ENCODE measurements at places on chromosomes 7 and 10.

DNA sequence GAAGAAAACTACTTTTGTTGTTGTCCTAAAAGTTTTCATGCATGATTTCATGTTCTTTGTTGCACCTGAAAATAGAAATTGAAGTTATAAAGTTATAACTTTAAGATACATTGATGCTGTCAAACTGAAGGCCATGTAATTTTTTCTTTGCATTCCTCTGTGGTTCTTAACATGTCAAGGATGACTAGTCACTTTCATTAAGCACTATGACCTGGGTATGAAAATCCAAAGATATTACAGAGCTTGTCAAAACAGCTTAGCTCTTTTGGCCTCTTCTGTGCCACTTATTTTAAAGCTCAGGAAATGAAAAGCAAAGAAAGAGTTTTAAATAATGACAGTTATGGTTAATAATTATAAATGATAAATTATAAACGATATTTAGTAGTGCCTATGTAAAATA, 241.6 kb upstream of the CACNA2D1 start:
- DNase-seq: no peak

DNA sequence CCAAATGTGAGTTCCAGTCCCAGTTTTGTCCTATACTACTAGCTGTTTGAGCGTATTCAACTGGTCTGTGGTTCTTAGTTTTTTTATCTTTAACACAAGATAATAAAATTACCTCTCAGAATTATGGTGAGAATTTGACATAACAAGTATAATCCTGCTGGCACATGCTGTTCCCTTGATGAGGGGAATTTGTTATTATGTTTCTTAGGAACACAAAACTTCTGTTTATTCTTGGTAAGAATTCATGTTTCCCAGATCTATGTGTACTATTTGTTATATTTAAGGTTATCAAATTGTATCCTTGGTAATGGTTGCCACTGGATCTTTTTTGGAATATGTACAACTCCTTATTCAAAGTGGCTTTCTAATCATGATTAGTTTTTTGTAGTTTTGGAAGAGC, 335.6 kb downstream of the ADK start:
- DNase-seq: no peak

GRCh38 chr10:12238821-12239220, 42.8 kb downstream of the CDC123 start:
- no peak for DNase-seq

- no peak for DNase-seq
Measured at GRCh38 chr7:92851732-92852131, 15.4 kb upstream of the CDK6 start.

- DNase-seq: no peak
Measured at GRCh38 chr7:157972914-157973313, 614.7 kb downstream of the PTPRN2 start.

- no peak for DNase-seq
Measured at GRCh38 chr7:7309203-7309602, 126.9 kb downstream of the C1GALT1 start.

DNA sequence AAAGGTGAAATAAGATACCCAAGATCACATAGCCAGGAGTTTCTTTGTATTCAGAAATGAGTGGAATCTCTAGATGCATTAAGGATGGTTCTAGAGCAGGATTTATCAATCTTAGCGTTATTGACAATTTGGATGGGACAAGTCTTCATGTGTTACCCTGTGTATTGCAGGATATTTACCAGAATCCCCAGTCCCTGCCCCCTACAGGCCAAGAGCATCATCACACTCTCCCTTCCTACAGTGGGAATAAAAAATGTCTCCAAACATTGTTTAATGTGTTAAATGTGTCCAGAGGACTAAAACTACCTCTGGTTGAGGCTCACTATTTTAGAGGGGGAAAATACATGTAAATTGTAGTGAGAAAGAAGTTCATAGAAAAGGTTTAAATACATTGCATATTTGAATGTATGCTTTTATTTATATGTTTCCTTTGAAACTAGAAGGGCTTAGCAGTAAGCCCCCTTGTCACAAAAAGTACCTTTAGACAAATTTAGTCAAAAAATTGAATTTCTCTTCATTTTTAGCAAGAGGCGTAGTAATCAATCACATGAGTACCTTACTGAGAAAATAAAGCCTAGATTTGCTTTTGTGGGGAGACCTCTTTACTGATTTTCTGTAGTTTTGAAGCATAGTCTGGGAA, 141.2 kb downstream of the MLLT10 start:
- DNase-seq: peak; percentile 72

DNA sequence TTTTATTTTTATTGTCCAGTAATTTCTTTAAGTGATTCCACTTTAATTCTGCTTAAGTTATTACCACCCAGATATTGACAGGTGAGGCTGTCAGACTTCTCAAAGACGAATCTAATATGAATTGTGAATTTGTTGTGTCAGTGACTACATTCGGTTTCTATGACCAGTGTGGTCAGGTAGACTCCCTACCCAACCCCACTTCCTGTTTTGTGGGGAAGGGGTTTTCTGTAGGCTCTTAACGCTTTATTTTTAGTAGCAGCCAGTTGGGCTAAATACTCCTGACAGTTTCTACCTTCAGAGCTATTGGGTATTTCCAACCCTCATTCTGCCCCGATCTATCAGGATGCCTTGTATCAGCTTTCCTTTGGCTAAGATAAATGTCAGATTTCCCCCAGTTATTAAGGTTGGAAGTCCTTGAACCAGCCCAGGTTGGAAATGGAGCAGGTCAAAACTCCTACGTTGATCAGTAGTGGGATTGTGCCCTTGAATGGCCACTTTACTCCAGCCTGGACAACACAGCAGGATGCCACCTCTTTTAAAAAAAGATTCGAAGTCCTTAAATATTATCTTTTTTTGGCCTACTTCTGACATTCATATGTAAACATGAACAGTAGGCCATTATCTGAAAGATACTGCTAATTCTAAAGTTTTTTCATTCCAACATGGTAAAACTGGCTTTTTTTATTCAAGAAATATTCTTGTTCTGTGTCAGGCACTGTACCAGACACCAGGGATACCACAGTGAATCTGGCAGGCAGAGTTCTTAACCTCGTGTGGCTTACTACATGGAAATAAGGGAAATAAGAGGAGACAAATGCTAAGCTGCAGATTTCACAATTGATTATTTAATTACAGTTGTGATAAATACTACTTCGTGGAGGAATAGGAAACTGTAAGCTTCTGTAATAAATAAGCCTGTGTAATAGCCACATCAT, 133.3 kb upstream of the SAMD8 start:
- no peak for DNase-seq

GRCh38 chr7:47474211-47474936, 107.5 kb downstream of the TNS3 start:
- DNase-seq: no peak

DNA sequence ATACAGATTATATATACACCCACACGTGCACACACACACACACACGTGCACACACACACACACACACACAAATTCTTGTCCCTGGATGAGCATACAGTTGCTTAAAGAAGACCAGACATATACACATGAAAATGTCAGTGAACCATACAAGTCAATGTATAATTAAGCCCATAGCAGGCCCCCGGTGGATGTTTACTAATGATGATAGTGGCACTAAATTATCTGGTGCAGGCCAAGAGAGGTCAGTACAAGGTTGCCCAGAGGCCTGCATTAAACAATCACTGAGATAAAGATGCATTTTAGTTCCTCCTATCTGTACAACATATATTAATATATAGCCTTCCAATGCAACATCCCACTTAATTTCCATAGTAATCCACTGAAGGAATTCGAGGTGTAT, 860.5 kb downstream of the LRMDA start:
- no peak for DNase-seq

DNA sequence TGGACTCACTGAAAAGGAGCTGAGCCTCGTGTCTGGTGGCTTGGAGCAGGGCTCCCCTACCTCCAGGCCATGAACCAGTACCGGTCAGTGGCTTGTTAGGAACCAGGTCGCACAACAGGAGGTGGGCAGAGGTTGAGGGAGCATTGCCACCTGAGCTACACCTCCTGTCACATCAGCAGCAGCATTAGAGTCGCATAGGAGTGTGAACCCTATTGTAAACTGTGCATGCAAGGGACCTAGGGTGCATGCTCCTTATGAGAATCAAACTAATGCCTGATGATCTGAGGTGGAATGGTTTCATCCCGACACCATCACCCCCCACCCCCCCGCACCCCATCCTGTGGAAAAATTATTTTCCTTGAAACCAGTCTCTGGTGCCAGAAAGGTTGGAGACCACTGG, 50.4 kb downstream of the TSPAN15 start:
- no peak for DNase-seq

GRCh38 chr7:139061416-139061815, 25.6 kb upstream of the ZC3HAV1L start:
- no peak for DNase-seq

DNA sequence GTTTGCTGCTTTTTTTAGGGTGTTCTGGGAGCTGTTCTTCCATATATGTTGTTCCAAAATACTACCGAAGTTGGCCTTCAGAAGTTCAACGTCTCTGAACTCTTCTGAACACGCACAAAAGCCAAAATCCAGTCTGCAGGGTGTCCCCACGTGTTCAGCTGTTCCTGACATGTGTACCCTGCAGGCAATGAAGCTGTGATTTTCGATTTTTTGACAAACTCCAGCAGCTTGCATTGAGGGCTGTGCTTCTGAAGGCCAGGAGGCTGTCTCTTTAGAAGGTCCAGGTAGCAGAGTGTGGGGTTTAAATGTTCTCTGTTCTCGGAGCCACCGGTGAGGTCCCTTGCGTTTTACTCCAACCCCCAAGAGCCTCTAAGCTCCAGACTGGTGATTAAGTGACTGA, 145.0 kb downstream of the PRPF18 start:
- no peak for DNase-seq

GRCh38 chr10:108365541-108365940, 1201.0 kb upstream of the SORCS1 start:
- no peak for DNase-seq

DNA sequence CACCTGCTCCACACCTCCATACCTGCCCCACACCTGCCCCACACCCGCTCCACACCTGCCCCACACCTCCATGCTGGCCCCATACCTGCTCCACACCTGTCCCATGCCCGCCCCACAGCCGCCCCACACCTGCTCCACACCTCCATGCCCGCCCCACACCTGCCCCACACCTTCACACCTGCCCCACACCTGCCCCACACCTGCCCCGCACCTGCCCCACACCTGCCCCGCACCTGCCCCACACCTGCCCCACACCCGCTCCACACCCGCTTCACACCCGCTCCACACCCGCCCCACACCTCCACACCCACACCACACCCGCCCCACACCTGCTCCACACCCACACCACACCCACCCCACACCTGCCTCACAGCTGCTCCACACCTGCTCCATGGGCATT, 53.0 kb downstream of the PARP12 start:
- DNase-seq: no peak

DNA sequence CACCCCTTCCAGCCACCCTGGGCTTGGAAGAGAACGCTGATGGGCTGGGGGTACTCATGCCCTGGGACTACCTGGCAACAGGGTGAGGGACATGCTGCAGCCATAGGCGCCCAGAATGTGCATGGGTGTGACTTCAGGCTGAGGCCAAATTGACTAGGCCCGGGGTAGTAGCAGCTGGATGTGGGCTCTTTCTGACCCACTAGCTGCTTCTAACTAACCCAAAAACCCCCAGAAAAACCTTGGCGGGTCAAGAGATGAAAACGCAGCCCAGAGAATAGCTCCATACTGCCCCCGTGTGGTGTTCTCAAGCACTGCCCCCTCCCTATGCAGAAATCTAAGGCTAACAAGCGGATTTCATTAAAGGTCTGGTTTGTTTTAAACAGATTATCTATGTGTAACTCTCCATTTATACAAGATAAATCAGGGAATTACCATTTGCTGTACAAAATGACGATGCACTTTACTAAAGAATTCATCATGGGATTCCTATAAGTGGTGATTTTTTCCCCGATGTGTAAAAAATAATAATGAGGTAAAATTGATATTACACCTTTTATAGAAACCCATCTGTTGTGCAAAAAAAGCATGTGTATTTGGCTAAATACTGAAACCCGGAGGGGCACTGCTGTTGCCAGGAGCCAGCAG, 4.2 kb downstream of the SMARCD3 start:
- DNase-seq: peak; percentile 86

- no peak for DNase-seq
Measured at GRCh38 chr7:116776610-116777289, 85.6 kb upstream of the CAPZA2 start.

DNA sequence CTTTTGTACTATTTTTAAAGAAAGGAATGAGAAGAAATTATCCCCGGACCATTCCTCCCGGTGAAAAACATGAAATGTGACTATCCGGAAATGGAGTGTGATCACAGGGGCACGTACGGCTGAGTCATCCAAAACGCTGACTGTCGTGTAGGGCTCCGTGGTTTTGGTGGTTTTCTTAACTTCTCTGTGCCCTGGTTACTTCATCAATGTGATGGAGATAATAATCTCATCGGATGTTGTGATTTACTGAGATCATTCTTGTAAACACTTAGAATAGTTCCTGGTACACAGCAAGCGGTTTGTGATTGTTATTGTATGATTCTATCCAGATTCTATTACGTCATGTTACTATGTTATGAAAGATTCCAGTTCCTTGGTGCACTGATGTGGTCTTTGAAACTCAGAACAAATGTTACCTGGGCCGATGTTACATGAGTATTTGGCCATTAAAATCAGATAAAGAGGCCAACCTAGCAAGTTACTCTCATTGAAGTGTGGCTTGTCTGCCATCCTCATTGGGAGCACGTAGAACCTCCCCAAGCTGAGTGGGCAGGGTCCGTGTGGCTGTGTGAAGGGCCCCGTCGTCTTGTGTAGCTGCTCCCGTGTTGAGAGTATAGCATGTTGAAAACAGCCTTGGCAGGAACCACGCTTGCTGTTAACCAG, 99.5 kb downstream of the CAMK1D start:
- peak; percentile 88 for DNase-seq

GRCh38 chr10:7942316-7942715, 112.2 kb upstream of the GATA3 start:
- no peak for DNase-seq

GRCh38 chr7:1715671-1716074, 45.6 kb downstream of the ELFN1 start:
- DNase-seq: no peak

- DNase-seq: peak; percentile 38
Measured at GRCh38 chr7:27723085-27723484, 16.9 kb upstream of the TAX1BP1 start.

Measured in hematopoietic multipotent progenitor cell treated with erythropoietin and hydrocortisone succinate and interleukin-3 and kit ligand, for 6 days (in vitro differentiated cells).